GM04503 (cell line): ENCODE measurements at places on chromosomes 1 and 21.

DNA sequence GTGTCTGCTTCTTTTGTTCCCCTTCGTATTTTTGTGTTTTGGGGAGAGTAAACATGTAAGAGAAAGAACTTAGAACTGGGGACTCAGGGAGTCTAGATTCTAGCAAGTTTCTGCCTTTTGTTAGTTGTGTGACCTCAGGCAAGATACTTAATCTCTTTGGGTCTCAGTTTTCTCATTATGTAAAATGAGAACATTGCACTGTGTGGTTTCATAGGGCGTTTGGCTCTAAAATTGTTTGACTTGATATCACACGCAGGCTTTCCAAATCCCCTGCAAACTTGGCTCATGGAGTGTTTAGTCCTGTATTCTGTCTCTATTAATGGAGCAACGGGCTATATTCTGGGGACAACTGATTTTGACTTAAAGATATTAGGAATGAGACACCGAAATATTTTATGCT, 57.7 kb downstream of the NTNG1 start:
- DNase-seq: peak; percentile 26

DNA sequence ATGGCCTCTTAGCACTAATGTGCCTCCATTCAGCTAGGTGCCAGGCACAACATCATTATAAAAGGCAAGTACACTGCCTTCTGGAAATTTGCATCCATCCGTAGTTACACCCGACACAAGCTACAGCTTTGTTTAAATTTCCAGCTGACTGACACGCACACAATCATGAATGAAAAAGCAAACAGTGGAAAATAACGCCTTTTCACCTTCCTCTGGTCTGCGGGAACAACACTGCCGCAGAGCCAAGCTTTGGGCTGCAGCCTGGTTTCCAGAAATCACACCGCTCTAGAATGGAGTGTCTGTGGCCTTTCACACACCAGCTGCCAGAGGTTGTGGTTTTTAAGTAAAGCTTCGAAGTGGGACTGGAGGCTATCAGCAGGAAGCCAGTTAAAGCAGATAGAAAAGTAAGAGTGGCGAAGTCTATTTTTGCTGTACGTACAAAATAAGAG, 142.8 kb upstream of the COA6 start:
- no peak for DNase-seq

GRCh38 chr1:78334114-78334513, 156.7 kb upstream of the PTGFR start:
- DNase-seq: no peak

GRCh38 chr21:14318578-14318977, 64.4 kb downstream of the HSPA13 start:
- no peak for DNase-seq

GRCh38 chr1:36582066-36582755, 99.5 kb upstream of the CSF3R start:
- no peak for DNase-seq

GRCh38 chr1:30409476-30410152, 313.8 kb downstream of the MATN1 start:
- DNase-seq: no peak

DNA sequence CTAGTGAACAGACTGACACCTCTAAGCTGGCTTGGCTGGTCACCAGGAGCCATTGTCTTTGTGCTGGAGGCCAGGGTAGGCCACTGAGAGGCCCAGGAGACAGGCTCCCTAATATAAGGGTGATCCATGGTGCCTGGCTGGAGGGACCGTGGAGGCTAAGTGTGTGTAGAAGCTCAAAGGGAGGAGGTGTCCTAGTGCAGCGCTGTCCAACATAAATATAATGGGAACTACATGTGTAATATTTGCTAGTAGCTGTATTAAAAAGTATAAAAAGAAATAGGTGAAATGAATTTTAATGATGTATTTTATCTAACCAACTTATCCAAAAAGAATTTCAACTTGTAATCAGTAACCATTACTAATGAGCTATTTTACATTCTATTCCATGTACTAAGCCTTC, 35.0 kb downstream of the SOX13 start:
- no peak for DNase-seq

GRCh38 chr1:202567738-202568137, 142.5 kb downstream of the SYT2 start:
- peak; percentile 65 for DNase-seq

DNA sequence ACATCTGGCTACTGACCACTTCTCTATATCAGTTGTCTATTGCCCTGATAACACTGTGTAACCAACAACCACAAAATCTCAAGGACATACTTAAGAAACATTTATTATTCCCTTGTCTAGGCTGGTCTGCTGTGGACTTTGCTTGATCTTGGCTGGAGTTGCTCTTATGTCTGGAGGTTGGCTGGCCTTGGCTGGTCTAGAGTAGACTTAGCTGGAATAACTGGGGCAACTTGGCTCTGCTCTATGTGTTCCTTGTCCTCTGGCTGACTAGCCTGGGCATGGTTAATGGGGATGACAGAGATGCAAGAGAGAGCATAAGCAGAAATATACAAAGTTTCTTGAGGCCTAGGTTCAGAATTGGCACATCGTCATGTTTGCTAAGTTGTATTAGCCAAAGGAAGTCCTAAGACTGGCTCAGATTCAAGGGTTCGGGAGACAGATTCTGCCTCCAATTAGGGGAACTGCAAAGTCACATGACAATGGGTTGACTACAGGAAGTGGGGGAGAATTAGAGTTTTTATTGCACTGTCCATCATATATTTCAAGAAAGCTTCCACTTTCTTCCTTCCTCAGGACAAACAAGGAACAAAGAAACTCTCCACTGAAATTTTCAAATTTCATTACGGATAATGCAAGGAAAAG, 61.4 kb upstream of the HMCN1 start:
- DNase-seq: no peak

- no peak for DNase-seq
Measured at GRCh38 chr1:163084330-163084729, 15.2 kb downstream of the RGS4 start.

DNA sequence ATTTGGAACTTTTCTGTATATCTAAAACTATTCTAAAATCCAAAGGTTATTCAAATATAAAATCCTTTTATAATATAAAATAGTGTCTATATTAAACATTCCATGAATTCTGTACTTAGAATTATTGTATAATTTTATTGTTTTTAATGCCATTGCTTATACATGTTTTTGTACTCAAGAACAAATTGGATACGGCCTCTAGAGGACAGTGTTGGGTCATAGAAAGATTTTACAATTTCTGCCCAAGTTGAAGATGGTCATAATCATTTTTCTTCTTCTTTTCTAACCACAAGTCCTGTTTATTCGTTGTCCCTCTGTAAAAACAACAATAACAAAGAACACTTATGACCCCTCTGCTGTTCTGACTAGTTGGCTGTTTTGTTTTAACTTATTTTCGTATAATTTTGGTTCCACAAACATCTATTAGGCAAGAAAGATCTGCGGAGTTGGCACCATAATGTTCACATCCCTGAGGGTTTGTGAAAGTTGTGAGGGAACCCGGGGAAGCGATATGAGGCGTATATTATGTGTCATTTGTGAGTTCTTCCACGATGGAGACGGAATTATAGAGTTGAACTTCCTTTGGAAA, 75.7 kb upstream of the KIF26B start:
- no peak for DNase-seq

DNA sequence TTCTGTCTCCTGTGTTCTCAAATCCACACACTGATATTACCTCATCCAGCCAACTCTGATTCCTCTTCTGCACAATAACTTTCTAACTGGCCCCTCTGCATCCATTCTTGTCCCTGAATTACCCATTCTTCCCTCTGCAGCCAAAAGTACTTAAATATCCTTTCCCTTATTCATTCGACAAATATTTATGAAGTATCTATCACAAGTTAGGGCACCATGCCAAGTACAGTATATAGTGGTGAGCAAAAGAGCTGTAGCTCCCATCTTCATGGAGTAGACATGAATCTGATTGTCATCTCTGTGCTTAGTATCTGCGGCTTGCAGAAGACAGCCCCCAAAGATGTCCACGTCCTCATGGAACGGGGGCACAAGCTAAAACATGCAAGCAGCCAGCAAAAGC, 316.8 kb downstream of the SETD4 start:
- DNase-seq: no peak

DNA sequence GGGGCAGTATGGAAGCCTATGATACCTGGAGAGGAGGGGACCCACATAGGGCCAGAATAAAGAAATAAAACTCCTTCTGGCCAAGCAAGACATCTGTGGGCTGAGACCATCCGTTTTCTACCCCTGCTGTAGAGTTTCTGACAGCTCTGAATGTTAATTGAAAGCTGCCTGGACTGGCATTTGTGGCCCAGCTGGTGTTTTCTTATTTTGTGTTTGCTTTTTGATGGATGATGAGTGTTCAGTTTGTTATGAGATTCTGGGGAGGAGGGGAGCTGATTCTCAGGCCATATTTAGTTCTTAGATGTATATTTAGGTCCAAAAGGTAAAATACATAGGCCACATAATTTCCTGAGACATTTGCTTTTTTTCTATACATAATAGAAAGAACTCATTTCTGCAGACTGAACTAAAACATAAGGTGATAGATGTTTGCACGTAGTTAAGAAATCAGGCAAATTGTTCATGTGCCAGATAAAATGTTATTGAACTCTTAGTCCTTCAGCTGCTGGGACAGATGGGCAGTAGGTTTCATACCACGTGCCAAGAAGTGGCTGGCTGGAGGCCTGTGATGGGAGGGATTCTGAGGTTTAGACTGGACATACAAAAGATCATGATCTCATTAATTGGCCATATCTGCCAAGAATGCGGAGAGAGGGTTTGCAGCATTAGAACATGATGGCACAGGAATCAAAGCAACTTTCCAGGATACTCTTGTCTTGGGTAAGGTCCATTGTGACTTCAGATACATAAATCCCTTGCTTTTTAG, 54.1 kb downstream of the DSCAM start:
- no peak for DNase-seq

GRCh38 chr1:107359472-107360241, 218.8 kb downstream of the NTNG1 start:
- DNase-seq: no peak

- DNase-seq: no peak
Measured at GRCh38 chr21:34900376-34900775, 148.7 kb downstream of the RUNX1 start.

- DNase-seq: no peak
Measured at GRCh38 chr1:229432905-229433304, 989 bp downstream of the ACTA1 start.

GRCh38 chr1:209391792-209392191, 191.7 kb upstream of the CAMK1G start:
- DNase-seq: no peak

- no peak for DNase-seq
Measured at GRCh38 chr1:193486671-193487229, 300.3 kb upstream of the B3GALT2 start.

DNA sequence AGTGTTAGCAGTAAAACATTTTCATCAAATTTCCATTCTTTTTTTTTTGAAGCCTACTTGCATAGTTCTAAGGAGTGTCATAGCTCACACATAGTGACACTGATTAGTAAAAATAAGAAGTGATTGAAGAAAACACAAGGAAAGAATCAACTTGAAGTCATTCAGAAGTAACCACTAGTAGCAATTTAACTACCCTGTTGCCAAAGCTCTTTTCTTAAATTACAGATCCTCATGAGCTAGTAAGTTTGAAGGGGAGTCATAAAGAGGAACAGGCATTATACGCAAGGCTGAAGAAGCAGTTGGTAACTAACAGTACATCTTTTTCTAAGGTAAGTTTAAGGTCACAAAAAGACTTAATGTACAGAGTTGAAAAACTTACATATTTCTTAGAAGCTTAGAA, 332.2 kb downstream of the CHRM3 start:
- DNase-seq: no peak

- no peak for DNase-seq
Measured at GRCh38 chr1:2258122-2258681, 30.1 kb downstream of the SKI start.

DNA sequence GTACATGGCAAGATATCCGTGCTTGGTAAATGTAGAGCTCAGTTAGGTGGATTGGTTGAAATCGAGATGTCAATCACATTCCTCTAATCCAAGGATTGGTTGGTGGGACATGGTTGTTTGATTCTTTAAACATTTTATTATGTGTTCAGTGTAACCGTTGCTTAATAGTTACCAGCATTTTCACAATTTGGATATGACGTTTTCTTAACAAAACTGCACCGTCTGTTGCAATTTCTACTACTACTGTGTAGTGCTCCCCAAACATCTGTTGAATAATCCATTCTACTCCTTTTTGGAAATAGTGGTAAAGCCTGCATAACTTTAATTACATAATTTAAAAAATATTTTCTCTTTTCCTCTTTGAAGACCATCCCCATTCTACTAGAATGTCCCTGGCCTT, 16.3 kb downstream of the OR2B11 start:
- DNase-seq: no peak

GRCh38 chr1:40802742-40803113, 19.1 kb downstream of the KCNQ4 start:
- no peak for DNase-seq

GRCh38 chr1:180053594-180054567, 99.3 kb downstream of the CEP350 start:
- DNase-seq: no peak

DNA sequence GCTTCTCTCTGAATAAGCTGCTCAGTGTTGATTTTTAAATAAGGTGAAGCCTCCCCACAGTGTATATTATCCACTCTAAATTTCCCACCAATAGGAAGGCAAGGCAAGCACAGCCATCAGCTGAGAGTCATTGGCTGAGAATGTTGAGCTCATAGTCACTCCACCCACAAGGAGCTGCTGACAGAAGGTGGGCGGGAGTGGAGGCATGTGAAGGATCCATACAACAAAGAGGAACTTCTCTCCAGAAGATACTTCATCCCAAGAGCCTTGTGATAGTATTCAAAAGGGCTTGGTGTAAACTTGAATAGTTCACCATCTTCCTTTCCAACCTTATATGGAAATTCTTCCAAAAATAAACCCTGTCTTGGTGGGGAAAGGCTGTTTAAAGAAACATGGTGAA, 42.8 kb downstream of the SAMD13 start:
- DNase-seq: no peak

- DNase-seq: no peak
Measured at GRCh38 chr1:221672239-221672645, 69.6 kb downstream of the DUSP10 start.

- DNase-seq: no peak
Measured at GRCh38 chr1:156270314-156270713, 12.3 kb downstream of the SMG5 start.

DNA sequence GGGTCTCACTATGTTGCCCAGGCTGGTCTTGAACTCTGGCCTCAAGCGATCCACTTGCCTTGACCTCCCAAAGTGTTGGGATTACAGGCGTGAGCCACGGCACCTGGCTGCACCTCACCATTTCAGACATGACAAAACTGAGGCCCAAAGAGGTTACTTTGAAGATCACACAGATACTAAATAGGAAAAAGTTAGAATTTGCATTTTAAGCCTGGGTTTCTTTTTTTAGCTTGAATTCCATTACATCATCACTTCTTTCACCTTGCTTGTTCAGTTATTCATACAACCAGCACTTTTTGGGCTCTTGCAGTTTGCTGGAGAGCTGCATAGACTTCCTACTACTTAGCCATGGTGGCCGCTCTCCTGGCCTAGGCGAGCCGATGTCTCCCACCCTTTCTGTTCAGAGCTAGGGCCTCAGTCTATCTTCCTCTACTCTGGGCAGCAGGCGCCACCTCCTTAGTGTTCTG, 16.3 kb upstream of the CD2 start:
- DNase-seq: no peak

GRCh38 chr1:18836654-18837053, 22.8 kb downstream of the TAS1R2 start:
- DNase-seq: no peak
